ENCODE measurements at places on chromosomes 3 and 15.

GRCh38 chr15:42139596-42139995 lies 16.8 kb downstream of the PLA2G4F start:
- no peak for DNase-seq

- no peak for DNase-seq
These were observed 53.8 kb downstream of the IGSF11 start for GRCh38 chr3:118980832-118981231.

DNA sequence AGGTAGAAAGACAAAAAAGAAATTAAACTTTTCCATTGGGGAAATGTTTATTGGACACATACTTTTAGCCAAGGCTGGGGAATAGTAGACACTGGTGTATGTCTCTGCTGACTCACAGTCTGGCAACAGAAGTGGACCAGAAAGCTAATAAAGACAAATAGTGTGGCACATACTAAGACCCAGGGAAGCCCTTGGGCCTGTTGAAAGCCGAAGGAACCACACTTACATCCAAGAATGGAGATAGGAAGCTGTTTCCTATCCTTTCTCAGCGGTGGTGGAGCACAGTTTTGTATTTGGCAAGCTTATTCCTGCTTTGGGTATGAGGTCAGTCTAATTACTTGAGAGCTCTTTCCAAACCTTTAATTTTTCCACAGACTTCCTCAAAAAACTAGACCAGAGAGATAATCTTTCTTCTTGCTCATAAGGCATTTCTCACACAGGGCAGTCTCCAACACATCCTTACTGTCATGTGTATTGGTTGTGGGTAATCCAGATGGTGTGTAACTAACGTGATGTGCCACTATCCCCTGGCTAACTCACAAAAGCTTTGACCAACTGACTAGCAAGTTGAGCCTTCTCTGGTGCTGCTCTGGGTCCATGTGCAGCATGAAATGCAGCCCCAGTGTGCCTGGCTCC lies 279.1 kb upstream of the IGF1R start:
- no peak for DNase-seq

DNA sequence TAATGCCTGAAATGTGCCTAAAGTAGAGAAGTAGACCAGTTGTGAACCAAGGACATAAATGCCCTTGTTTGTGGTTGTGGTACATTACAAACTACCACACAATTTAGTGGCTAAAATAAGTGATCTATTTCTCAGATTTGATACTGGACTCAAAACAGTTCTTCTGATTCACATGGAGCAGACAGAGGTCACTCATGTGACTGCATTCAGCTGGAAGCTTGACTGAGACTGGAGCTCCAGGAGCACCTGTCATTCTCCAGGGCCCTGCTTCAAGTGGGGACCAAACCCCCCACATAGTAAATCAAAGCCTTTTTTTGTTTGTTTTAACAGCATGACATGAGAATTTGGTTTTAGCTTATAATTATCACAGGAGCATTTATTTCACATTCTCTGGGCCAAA lies 301.2 kb downstream of the OXSM start:
- DNase-seq = no peak

DNA sequence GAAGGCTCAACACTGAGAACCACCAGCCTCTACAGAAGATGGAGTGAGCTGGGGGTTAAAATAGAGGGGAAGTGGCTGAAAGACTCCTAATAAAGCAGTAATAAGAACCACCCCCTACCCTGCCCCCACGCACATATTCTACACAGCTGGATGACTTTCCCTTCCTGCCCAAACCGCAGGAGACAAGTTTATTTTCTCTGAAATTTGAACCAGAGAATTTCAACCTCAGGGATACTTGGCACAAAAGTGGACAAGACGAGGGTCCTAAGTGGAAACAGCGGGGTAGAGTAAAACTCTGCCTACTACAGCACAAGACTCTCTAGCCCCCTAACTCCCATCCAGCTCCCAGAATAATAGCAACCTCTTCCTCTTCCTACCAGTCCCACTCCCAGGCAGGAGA lies 28.4 kb downstream of the USF3 start:
- DNase-seq = no peak

DNA sequence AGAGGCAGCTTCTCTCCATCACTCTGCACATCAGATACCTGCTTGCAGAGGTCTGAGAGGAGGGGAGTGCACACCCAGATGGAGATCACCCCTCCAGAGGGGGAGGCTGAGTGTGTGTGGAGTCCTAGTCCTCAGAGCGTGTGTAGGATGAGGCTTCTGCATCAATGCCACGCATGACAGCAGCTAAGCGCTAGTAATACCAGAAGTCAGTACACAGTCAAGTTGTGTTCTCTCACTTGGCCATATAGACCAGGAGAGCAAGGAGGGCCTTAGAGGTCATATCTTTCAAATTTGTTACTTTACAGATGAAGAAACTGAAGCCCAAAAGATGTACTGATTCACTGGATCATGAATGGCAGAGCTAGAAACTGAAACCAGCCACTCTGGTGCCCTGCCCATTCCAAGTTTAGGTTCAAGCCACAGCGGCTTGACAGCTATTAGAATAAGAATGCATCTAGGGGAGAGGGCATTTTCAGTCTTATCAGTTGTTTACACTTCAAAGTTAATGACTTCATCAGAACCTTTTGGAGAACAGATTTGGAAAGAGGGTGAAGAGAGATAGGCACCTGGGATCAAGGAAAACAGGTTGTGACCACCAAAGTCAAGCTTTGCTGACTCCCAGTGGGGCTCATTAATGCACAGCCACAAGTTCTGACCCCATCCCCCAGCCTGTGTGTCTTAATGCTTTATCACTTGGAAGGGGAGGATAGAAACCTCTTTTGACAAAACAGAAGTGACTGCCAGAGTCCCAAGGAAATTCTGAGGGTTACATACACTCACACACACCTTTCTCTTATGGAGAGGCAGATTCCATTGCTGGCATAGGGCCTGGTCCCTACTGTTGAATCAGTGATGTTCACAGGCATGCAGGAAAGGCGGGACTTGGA lies 310.3 kb downstream of the CHST2 start:
- DNase-seq = no peak

GRCh38 chr3:142168514-142168913 lies 19.2 kb upstream of the TFDP2 start:
- DNase-seq = no peak

DNA sequence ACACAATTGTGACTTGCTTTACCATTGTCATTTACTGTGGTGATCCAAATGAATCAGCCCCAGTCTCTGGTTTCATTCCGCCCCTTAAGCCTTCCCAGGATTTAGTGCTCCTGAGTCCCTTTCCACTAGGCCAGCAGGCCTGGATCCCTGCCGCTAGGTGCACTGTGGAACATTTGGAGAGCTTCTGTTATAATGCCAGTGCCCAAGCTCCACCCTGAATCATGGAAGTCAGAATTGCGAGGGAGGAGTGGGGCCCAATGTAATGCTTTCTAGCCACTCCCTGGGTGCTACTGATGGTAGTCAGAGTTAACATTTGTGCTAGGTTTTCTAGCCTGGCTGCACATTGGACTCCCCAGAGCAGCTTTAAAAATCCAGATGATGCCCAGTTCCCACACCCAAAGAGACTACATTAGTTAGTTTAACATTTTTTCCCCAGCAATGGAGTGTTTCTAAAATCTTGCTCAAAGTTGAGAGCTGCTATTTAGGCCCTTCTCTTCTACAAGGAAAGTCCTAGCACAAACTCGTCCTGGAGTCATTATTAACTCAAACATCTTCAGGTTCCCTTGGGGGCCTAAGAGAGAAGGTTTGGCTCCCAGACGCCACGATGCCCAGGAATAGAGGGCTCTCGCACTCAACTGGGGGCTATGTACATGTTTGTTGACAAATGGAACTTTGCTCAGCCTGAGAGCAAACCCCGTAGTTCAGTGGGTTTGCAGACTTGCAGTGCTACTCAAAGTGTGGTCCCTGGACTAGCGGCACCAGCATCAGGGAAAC lies 366.7 kb upstream of the PROK2 start:
- DNase-seq = no peak

DNA sequence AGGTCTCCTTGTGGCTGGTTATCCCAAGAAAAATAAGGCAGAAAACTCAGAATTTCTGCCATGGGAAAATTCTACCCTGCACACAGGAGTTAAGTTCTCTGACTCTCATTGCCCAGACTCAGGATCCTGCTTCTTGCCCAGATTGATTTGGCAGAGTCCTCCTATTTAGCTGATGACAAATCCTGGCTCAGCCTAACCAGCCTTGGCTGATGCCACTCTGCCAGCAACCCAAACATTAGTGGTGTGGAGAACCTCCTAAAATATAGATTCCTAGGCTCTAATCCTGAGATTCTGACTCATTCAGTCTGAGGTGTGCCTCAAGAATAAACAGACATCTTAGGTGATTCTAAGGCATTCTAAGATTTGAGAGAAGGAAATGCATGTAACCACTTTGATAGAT lies 60.5 kb upstream of the ACTC1 start:
- no peak for DNase-seq

DNA sequence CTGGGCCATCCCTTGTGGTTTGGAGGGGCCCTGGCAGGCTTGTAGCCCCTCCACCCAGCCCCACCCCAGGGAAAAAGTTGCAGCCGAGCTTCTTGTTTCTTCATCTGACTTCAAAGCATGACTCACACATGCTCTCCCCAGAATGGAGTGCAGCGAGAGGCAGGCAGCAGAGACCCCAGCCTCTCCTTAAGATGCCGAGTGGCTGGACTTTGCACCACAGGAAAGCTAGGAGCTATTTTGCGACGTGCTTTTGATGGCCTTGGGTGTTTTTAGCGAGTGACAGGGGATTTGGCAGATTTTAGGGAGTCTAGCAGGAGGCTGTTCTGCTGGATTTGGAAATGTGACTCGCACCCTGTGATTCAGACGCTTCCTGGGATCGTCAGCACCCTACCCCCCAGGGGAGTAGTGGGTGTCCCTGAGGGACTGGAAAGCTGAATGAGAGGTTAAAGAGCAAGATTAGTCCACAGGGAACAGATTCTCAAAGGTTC lies 14.2 kb downstream of the BAHD1 start:
- no peak for DNase-seq

- no peak for DNase-seq
These were observed 1092.3 kb downstream of the TUSC7 start for GRCh38 chr3:117801912-117802239.

DNA sequence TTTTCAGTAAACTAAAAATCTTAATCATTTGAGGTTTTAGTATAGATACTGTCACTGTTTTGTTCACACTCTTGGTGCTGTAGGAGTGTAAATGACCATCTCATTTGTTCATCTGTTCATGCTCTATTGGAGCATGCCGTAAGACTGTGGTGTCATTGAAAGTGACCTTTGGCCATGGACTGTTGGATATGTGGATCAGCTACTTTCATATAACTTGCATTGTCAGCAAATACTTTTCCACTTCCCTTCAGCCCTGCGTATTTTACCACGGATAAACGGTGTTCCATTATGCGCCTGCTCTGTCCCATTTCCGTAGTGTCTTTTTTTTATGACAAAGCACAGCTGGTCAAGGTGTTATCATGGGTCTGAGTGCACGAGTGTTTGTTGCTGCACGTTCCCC lies 32.6 kb upstream of the SENP5 start:
- no peak for DNase-seq

DNA sequence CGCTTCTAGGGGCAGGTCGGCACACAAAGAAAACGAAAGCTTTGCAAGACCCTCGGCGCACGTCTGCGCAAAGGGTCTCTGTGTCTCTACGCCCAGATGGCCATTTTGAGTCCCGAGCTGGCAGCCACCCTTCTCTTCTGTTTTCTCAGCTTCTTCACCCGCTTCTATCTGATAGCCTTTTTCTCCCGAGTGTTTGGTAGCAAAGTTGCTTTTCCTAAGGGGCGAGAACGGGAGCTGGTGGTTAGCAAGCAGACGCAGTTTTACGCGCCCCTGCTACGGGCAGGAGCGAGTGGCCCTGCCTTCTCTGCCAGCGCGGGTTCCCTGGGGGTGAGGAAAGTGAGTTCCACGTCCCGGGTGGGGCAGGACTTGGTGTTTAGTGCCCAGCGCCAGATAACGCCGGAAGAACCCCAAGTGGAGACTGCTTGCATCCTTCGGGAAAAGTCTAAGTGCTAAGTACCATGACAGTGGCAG lies 2.9 kb upstream of the MKRN2 start:
- no peak for DNase-seq

GRCh38 chr3:9817436-9817835 lies 7.4 kb downstream of the TTLL3 start:
- DNase-seq = no peak

DNA sequence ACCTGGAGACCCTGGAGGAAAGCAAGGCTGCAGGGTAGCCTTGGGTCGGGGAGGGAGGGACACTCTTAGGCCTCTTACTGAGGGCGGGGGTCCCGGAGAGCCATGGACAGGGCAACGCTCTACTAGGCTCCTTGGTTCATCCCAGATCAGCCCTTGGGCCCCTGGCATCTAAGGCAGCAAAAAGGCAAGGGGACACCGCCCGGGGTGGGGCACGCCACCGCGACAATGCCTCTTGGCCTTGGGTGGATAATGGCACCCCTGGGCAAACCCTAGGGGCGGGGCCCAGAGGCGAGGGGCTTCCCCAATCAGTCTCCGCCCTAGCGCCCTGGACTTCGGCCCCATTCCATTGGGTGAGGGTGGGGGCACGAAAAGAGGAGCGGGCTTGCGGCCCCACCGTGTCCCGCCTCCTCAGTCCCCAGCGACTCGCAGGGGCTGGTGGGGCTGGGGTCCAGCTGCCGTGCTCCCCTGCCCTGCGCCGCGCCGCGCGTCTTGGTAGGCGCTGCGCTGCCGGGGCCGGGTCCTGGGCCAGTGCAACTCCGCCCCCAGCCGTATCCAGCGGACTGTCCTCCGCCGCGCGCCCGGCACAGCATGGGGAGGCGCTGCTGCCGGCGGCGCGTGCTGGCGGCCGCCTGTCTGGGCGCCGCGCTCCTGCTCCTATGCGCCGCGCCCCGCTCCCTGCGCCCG lies at the start of gene CHST13:
CHST13 (plus strand) TSS at position 411 of the 684 bp plus-strand sequence; CDS start at position 589, 178 bp downstream.
- DNase-seq = no peak

DNA sequence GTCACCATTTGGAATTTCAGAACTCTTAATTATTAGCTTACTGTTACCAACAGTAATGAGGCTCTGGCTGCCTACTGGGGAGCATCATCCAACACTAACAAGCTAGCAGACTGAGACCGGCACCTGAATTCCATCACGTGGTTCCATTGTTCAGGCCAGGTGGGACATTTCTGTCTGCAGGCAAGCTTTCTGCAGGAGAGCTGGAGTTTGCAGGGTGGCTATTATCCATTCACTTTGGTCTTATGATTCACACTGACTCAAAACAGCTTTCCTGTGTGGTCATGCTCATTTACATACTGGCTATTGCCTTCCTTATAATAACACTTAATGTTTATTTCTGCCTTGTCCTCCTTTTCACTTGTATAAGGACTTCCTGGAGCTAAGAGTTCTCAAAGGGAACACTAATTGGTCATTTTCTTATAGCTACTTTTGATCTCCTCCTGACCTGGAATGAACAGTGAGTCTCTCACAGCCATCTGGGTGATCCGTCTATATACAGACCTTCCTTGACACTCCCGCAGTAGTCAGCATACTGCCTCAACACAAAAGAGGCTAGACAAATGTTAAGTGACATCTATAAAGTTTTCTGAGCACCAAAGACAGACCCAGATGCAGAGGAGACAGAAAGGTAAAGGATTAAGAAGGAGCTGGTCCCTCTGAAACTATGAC lies 695.4 kb downstream of the FHIT start:
- no peak for DNase-seq

DNA sequence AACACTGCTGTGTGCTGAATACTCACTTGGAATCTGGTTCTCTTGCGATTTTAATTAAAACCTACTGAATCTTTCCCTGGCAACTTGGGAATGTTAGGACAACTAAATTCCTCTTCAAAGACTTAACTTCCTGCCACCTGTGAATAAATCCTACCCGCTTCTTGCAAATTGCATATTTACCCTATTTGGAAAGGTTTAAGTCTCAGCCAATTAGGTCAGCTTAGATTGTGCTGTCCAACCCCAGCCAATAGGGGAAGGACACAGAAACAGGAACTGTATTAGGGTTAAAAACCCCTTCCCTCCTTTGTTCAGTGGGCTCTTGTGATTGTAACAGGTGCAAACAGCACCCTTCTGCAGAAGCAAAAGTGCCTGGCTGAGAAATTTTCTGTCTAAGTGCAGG lies 38.6 kb upstream of the FSTL1 start:
- no peak for DNase-seq
